Activated CD8-positive, alpha-beta memory T cell treated with anti-CD3 and anti-CD28 coated beads, Interleukin-2, amount 10 ng/mL, durations not matched to agents 7 days and 5 days (primary cell): ENCODE measurements at places on chromosomes 1 and 21.

- no peak for DNase-seq
Measured at GRCh38 chr1:243313635-243314536, 58.0 kb downstream of the SDCCAG8 start.

DNA sequence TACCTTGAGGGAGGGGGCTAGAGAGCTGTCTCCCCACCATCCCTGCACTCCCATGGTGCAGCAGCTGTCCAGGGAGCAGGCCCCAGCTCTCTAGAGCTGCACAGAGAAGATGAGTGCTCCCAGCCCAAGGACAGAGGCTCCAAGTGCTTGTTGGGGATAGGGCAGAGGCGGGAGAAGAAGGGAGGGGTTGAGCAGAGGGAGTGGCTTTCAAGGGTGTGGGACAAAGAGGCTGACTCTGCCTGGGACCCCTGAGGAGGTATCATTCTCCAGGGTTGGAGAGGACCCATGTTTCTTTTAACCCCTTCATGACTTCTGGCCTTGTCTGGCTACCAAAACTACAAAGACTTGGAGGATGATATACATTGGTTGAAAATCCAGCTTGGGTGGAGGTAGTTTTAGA lies 14.6 kb downstream of the FOXD2 start:
- no peak for DNase-seq

GRCh38 chr1:207892764-207893163 lies 18.2 kb downstream of the CD34 start:
- no peak for DNase-seq

GRCh38 chr1:173639102-173639501 lies 4.0 kb downstream of the TEX50 start:
- DNase-seq = no peak

- DNase-seq = no peak
Measured at GRCh38 chr21:25025596-25025995, 581.7 kb downstream of the MRPL39 start.

- no peak for DNase-seq
Measured at GRCh38 chr21:45175326-45176095, 101.1 kb downstream of the ADARB1 start.

DNA sequence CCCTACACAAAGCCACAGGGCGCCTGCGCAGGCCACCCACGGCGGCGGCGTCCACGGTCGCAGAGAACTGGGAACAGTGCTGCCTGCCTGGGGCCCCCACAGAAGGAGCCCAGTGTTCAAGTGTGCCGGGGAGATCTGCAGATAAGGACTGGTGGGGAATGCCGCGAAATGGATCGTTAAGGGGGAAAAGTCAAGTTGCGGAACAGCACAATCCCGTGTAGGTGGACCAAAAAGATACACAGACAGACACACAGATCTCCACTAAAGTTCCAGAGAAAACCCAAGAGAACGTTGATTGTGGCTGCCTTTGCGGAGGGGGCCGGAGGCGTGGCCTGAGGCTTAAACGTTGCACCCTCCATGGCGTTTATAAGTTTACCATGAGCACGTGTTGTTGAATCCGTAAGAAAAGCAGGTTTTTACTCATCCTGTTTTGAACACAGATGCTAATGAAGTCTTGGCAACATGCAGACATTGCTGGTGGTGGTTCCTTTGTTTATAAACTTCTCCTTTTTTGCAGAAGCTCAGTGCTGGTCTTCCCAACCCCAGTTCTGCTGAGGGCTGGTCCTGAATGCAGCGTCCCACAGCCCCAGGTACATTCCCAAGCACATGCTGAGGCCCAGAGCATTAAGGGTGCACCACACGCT lies 4.1 kb downstream of the SPATC1L start:
- no peak for DNase-seq

DNA sequence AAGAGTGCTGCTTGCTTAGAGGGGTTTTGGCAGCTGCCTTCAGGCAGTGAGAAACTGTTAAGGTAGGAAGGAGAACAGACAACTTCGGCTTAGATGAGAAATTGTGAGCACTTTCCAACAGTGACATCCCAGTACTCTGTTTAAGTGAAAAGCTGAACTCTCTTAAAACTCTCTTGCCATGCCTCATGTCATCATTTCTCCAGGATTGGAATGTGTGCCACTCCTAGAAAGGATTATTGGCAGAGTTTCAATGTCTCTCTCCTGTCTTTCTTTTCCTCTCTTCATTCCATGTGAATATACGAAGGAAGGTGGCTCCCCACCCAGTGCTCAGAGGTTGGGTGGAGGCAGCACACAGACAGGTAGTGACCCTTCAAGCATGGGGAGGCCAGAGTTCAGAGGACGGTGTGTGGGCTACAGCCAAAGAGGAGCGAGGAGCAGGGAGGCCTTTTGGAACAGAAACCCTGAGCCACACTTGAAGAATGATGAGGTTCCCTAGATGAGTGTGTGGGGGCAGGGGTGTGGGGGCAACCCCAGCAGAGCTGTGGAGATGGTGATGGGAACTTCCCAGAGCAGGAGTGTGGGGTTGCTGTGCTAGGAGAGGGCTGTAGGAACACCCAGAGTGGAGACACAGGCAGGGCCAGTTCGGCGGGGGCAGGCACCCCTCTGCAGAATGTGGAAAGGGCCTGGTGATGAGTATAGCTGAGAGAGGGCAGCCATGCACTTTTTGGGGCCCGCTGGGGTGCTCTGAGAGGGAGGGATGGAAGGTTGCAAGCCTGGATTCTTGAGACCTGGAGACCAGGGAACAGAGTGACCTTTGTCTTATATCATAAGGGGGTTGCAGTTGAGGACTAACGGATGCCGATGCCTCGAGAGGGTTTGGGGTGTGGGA lies 58.8 kb downstream of the GALNT2 start:
- DNase-seq = no peak

GRCh38 chr1:5660141-5660935 lies 331.9 kb downstream of the NPHP4 start:
- DNase-seq = no peak

DNA sequence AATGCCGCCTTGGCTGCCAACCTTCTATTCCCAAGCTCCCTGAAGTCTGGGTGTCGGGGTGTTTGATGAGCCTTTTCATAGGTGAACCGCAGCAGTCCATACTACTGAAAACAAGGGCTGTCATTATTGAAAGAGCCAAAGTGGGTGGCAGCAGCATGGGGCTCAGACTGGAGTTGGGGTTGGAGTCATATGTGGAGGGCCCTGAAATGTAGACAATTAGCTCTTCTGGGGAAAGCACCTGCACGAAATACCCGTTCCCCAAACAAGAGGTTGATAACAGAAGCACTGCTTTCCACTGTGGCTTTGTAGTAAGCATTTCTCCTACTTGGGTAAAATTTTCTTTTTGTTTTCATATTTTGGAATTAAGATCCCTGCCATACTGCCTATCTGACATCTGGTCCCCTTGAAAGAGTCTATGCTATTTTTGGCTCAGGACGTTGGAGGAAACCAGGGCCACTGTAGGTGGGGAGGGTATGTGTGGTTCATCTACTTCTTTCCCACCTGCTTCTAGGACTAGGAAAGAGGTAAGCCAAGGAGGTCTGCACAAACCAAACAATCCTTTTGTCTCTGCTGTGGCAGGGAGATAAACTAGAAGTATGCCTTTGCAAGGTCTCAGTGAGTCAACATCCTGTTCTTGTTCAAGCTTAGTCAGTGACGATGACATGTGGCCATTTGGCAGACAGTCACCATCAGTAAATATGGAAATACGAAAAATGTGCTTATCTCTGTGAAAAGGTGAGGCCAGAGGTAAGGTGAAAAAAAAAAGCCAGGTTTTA lies 197.0 kb upstream of the UBE2U start:
- DNase-seq = no peak

DNA sequence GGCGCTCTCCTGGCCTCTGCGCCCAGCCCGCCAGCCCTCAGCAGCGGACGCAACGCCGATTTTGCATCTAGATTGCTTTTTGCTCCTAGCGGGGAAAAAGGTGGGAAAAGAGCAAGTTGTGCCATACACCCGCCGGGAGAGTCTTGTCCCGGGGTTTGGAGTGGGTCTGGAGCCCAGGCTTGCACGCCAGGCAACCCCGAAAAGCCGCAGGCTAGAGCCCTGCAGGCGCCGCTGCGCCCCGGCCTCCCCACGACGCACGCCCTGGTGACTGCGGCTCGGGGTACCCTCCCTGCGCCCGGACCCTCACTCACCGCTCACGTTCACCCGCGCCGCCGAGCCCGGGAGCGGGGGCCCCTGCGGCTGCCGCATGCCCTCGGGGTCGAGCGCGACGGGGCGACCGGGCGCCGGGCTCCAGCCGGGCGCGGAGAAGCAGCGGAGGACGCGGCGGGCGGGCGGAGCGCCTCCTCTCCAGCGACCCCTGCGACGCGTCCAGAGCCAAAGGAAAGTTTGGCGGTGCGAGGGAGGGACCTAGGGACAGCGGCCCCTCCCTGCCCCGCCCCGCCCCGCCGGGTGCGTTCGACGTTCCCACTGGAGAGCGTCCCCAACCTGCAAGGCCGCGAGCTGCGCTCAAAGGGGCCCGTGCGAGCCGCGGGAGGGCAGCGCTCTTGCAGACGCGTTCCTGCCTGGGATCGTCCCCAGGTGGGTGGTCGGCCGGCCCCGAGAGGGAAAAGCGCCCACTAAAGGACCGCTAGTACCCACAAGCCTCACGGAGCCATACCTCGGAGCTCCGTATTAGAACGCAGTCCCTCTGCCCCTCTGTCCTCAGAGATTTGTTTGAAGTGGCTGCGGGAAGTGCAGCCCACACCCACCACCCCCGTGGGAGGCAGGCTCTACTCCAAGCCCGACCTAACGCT lies at the start of gene LPAR3:
Gene LPAR3 (minus strand): TSS at position 502 of the 914 bp plus-strand sequence. CDS start 27,086 bp downstream, outside the sequence.
- DNase-seq = peak; percentile 55
